ENCODE measurements at places on chromosomes 1 and 21. TPM values are rescaled to one million over a fixed set of nuclear protein-coding genes. Genes with fewer than 3 reads are reported as not detected.

DNA sequence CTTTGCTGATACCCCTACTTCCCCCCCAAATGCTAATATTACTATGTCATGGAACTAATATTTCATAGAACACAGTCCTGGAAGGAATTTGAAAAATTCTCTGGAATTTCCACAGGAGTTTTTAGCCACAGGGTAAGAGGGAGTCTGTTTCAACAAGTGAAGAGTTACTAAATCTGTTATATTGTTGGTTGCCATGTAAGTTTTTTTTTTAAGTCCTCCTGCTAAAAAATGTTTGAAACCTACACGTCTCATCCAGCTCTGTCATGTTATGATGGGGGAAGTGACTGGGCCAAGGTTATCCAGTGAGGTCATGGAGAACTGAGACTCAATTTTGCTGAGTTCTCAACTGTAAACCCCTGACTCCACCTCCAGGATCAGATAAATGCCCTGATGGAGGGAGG, 60.8 kb upstream of the USP24 start:
- DNase-seq: peak; percentile 28

DNA sequence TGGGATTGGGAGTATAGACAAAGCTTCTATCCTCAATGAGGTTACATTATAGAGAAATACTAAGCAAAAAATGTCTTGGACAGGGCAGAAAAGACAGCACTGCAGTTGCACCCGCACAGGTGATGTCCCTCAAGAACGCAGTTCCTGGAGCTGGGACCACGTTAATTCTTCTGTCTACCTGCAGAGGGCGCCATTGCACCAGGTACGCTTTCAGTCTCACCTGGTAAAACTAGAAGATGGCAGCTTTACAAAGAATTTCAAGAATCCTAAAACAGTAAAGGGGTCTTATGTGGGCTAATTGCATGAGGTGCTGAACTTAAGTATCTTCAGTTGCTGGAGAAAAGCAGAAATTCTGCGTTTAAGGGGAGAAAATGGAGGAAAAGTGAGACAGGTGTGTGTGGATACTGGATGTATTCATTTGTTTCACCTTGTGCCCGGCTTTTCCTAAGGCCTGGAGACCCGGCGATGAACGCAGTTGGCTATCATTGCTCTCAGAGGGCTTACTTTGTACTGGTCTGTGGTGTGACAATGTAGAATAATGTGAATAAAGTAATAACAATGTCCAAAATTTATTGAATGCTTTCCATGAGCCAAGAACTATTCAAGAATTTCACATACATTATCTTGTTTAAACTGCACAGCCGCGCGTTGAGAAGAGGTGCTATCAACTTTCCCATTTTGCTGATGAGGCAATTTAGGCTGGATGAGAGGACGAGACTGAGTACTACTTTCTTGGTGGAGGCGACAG, 276.3 kb upstream of the GREM2 start:
- no peak for DNase-seq

DNA sequence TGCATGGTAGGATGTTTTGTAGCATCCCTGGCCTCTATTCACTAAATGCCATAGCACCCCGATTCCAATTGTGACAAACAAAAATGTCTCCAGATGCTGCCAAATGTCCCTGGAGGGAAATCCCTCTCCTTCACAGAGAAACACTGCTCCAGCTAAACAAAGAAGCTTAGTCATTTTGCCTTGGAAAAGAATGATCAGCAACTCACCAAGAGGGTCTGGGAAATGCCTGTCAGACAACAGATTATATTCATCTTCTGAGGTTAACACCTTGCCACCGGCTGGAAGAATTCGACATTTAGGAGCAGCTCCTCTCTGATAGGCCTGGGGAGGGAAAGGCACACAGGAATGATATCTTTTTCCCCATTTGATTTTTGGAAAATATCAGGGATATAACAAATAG, 84.4 kb downstream of the NIBAN1 start:
- DNase-seq: no peak

- no peak for DNase-seq
These were observed 9.6 kb downstream of the ZNF648 start for GRCh38 chr1:182051938-182052337.

DNA sequence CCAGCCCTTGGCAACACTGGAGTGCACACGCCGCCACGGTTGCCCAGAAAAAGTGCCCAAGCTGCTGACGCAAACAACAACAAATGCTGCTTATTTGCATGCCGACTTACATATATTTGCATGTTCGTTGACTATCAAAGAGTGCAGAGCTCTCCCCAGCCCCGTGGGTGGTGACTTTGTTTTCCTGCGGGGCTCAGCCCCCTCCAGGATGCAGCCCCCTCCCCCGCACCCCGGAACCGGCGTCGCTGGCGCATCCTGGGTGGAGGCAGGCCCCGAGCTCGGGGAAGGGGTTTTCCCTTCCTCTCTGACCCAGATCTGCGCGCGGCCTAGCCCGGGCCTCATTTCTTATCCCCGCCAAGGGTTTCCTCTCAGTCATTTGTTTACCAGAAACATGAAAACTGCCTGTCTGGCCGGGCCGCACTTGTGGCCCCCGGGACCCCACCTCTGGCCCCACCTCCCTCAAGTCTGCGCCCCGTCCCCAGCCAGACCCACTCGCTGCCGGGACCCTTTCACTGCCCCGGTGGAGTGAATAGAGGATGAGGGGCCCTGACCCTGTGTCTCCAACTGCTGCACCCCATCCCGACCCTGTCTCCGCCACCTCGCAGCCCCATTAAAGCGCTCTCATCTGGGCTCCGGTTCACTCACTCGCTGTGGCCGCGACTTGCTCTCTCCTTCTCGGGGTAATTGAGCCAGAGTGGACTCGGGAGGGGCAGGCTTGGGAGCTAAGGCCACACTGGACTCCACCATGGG, 5.5 kb downstream of the TNFRSF25 start:
- no peak for DNase-seq

GRCh38 chr1:31617218-31617915, at the start of gene HCRTR1:
Gene HCRTR1 (plus strand): TSS chr1:31617689. CDS start chr1:31619193, 1,504 bp downstream.
- DNase-seq: no peak

Gene SHISAL2A
- total RNA-seq: not detected

- DNase-seq: peak; percentile 35
These were observed 14.8 kb upstream of the METTL18 start for GRCh38 chr1:169809370-169810095.

- DNase-seq: peak; percentile 70
These were observed 75.1 kb downstream of the CAMTA1 start for GRCh38 chr1:6860401-6860800.

Gene GNG12
- total RNA-seq: 132 TPM

GRCh38 chr1:93093332-93094006, 14.4 kb downstream of the MTF2 start:
- DNase-seq: peak; percentile 15

DNA sequence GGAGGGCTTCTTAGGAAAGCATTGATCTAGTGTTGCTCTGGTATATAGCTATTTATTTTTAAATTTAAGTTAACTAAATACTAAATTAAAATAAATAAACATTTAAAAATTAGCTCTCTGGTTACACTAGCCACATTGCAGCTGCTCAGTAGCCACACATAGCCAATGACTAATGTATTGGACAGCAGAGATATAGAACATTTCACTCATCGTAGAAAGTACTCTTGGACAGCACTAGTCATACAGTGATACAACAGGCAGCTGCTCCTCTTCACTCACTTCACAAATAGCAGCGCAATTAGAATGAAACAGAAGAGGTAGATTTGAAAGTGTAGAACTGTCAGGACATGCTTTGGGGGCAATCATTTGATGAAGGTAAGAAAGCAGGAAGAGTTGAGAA, 245.4 kb downstream of the PBX1 start:
- peak; percentile 68 for DNase-seq

DNA sequence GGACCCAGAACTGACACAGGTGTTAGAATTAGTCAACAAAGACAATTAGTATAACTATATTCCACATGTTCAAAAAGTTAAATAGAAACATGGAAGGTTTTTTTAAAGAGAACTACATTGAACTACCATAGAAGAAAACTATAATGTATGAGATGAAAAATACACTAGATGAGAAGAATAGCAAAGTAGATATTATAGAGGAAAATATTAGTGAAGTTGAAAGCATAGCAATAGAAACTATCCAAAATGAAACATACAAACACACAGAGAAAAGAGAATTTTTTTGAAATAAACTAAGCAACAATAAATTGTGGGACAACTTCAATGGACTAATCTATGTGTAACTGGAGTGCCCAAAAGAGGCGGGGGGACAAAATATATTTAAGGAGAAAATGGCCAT, 8.0 kb upstream of the HEATR1 start:
- no peak for DNase-seq

DNA sequence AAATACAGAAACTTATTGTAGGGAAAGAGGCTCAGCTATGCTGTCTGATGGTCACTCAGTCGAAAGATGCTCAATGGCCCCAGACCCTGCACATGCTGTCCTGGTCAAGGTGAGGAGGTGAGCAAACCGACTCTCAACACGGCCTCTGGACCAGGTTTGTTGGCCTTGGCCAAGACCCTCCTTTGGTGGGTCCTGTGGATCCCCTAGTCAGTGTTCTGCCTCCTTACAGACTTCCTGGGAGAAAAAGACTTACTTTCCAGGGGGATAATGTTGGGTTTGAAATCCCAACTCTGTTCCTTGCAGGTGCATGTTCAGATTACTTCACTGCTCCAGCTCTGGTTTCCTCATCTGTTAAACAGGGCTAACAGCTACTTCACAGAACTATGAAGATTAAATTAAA, 53.8 kb downstream of the FAM78B start:
- DNase-seq: no peak

GRCh38 chr1:197429372-197429771, 161.3 kb downstream of the CRB1 start:
- DNase-seq: no peak

Gene SLC45A1
- 0.83 TPM for total RNA-seq

Gene CHRNB2
- total RNA-seq: not detected

Gene EXO1
- total RNA-seq: 18.9 TPM

Gene F13B
- total RNA-seq: not detected

DNA sequence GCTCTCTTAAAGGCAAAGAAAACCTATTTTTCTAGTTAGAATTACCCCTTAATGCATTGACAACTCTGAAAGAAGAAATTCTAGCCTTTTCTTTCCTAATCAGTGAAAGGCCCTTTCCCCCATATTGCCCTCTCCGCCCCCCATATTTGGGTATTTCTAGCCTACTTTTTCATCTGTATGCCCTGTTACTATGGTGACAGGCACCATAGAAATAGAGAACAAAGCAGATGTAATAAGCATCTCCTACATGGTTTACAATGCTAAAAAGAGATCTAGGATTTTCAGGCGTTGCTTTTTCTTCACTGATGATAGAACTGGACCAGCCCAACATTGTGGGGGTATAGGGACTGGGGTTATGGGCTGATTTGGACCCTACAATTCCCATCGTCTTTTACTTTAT, 14.5 kb downstream of the LRRC8B start:
- DNase-seq: no peak

GRCh38 chr1:29541631-29542030, 305.3 kb downstream of the PTPRU start:
- no peak for DNase-seq

DNA sequence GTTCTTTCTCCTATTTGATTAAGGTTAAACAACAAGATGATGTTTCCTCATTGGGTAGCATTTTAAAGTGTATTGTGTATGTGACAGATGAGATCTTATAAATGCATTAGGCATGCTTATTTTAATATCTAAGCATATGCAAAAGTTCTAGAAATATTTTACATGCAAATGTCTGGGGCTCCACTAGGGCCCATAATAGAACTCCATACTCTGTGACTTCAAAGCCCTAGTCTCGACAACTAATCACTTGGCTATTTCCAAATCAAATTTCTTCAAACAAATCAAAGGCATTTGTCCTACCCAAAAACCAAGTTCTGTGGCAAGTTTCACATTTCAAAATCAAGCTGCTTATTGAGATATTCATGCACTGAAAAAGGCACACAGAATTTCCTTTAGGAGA, 385.6 kb upstream of the ST6GALNAC5 start:
- DNase-seq: no peak

DNA sequence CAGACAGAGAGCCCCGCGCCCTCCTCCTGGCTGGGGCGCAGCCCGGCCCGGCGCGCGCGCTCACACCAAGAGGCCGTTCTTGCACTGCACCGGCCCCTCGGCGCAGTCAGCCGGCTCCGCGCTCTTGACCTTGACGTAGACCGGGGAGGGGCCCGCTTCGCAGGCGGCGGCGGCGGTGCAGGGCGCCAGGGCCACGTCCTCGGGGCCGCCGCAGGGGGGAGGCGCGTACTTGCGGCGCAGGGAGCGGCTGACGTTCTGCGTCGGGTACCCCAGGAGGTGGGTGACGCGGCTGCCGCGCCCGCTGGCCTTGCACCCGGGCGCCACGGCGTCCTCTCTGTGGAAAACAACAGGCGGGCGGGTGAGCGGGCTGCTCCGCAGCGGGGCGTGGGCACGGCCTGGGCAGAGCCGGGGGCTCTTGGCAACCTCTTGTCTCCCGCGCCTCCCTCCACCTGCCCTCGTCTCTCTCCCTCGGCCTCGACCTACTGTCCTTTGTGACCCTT, 7.7 kb downstream of the VSIG8 start:
- peak; percentile 77 for DNase-seq

GRCh38 chr1:145918144-145918991, at the start of gene PEX11B:
Gene PEX11B (minus strand): TSS chr1:145918717. CDS start chr1:145918688, 29 bp downstream.
- peak; percentile 91 for DNase-seq

Gene TFF2
- total RNA-seq: not detected

Gene FCRL5
- not detected for total RNA-seq

DNA sequence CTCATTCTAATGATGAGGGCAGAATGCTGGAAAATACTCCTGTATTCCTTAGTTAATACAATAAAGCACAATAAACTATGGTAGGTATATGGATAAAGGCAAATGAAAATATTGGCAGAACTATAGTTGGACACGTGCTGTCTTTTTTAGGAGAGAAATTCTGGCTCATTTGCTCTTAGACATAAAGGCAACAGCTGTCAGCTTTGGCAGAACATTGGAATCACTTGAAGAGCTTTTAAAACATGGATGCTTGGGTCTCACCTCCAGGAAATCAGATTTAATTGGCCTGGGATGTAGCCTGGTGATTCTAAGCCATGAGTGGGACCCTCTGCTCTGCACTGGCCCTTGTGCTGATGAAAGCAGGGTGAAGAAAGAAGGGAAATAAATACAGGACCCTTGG, 9.9 kb downstream of the CRP start:
- no peak for DNase-seq
